Effector memory CD4-positive, alpha-beta T cell (primary cell): ENCODE measurements at places on chromosomes 3 and 15.

DNA sequence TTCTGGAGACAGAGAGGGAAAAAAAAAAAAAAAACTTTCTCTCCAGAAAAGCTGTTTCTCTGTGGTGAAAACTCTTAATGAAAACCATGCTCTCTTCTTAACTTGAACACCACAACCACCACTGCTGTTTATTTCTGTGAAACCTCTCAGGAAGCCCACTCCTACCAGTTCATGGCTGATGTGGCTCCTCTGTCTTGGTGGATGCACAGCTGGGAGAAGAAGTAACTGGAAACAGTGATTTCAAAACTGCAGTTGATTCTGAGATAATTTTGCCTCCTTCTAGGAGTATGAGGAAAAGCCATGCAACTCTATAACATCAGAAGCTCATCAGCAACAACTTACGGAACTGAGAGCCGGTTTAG, 40.2 kb upstream of the PYGO1 start:
- H3K27me3 ChIP-seq, result no peaks in the 10 kb centered on the region
- H3K4me1 ChIP-seq, result no peaks in the 10 kb centered on the region
- DNase-seq, result no peak
- H3K4me3 ChIP-seq, result no peak overlapping the region

- DNase-seq, result no peak
- no peak overlapping the region for H3K4me3 ChIP-seq
- H3K36me3 ChIP-seq, result no peaks in the 10 kb centered on the region
Observed at GRCh38 chr3:192825657-192826200, 91.9 kb downstream of the MB21D2 start.

DNA sequence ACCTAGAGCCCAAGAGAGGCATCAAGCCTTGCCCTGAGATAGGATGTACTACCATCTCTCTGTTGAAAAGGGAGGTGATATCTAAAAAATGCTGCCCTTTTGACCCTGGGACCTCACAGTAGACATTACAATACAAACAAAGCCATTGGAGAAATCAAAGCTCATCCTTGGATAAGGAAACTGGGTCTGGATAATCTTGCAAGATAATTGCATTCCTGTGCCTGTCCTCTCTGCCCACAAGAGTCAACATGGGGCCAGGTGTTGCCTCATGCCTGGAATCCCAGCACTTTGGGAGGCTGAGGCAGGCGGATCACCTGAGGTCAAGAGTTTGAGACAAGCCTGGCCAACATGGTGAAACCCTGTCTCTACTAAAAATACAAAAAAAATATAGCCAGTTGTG, 57.3 kb upstream of the DLG1 start:
- no peaks in the 10 kb centered on the region for H3K36me3 ChIP-seq
- H3K4me1 ChIP-seq, result no peaks in the 10 kb centered on the region
- no peak for DNase-seq

- no peak overlapping the region for H3K4me3 ChIP-seq
- H3K27me3 ChIP-seq, result no peaks in the 10 kb centered on the region
- H3K36me3 ChIP-seq, result no peaks in the 10 kb centered on the region
- H3K27ac ChIP-seq, result no peak overlapping the region
Observed at GRCh38 chr3:54999159-54999558, 71.3 kb upstream of the LRTM1 start.

GRCh38 chr3:107662124-107662507, 139.4 kb downstream of the BBX start:
- no peak overlapping the region for H3K4me3 ChIP-seq
- no peak for DNase-seq
- H3K27ac ChIP-seq, result no peak overlapping the region
- no peaks in the 10 kb centered on the region for H3K27me3 ChIP-seq
- H3K4me1 ChIP-seq, result no peaks in the 10 kb centered on the region
